ELF-1 (cell line): ENCODE measurements at places on chromosomes 2 and 18.
A peak's percentile ranks its signal among the peaks of the same experiment; 100 is the strongest.

GRCh38 chr2:99421469-99421868 lies 68.3 kb downstream of the REV1 start:
- DNase-seq, result no peak

GRCh38 chr2:65212115-65212514 lies 15.5 kb upstream of the ACTR2 start:
- no peak for DNase-seq

GRCh38 chr2:231557571-231558217 lies 27.4 kb upstream of the NMUR1 start:
- peak; percentile 80 for DNase-seq

DNA sequence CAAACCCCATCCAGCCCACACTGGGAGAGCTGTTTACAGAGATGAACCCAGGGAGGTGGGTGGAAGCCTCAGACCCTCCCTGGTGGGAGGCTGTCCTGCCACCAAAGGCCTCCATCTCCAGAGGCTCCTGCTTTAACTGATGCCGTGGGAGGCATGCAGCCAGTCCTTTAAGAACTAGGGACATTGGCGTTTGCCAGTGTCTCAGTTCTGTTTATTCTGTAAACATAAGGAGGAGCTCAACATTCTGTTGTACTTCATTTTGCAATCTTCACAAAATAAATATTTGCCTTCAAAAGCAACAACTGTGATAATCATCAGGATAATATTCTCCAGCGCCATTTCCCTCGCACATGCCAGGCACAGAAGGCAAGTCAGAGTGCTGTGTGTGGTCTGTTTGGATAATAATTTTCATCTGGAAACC lies 6.8 kb downstream of the EDAR start:
- DNase-seq, result no peak

DNA sequence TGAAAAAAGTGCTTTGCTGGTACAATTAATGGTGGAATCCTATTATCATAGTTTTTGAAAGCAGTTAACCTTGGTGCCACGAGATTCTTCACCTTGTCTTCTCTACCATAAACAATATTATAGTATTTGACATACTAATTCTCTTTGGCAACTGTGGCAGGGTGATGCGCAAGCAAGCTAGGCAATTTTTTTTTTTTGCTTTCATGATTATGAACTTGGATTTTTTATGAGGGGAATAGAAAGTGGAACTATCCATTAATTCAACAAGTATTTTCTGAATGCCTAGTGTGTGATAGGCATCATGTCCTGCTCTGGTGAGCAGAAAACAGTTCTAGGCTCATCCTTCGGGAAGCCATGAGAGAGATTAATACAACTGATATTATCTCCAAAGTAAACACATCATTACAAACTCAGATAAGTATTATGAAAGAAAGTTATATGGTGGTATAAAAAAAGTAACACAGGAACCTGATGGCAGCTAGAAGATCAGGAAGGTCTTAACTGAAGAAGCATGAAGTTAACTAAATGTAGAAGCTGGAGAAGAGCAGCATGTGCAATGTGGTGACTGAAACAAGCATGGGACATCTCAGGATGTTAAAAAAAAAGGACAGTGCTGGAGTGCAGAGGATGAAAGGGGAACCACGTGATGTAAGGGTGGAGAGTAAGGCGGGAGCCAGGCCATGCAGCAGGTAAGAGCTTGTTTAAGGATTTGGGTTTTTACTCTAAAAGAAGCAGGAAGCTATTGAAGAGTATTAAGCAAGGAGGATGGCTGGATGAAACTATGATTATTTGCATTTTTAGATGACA lies 113.7 kb downstream of the ZEB2 start:
- DNase-seq, result no peak

DNA sequence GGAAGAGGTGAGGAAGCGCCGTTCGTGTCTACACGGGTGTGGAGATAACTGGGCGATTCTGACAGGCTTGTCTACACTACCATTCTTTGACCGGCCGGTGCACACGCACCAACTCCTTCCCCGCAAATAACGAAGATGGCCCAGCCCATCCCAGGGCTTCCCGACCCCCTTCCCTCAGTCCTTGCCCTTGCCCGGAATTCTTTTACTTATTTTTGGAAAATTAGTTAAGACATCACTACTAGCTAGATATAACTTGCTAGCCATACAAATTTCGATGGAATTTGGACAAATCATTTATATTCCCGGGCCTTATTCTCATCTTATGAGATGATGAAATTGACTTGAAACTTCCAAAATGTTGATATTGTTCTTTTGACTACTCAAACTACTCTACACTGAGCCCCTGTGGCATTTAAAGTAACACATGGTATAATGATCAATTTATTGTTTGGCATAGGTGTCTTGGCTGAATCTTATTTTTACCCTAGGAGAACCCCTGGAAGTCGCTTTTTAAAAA lies 1.3 kb downstream of the ERICH2 start:
- no peak for DNase-seq

DNA sequence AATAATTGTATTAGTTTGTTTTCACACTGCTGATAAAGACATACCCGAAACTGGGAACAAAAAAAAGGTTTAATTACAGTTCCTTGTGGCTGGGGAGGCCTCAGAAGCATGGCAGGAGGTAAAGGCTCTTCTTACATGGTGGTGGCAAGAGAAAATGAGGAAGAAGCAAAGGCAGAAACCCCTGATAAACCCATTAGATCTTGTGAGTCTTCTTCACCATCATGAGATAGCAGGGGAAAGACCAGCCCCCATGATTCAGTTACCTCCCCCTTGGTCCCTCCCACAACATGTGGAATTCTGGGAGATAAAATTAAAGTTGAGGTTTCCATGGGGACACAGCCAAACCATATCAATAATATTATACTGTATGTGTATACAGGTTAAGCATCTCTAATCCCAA lies 73.3 kb upstream of the CABLES1 start:
- no peak for DNase-seq

- no peak for DNase-seq
Measured at GRCh38 chr2:67388680-67389079, 8.5 kb upstream of the ETAA1 start.

GRCh38 chr2:184906160-184906559 lies 307.8 kb downstream of the ZNF804A start:
- no peak for DNase-seq

GRCh38 chr2:239258248-239258647 lies 142.6 kb downstream of the HDAC4 start:
- no peak for DNase-seq

GRCh38 chr2:108637304-108637669 lies 82.0 kb upstream of the RANBP2 start:
- DNase-seq, result no peak

DNA sequence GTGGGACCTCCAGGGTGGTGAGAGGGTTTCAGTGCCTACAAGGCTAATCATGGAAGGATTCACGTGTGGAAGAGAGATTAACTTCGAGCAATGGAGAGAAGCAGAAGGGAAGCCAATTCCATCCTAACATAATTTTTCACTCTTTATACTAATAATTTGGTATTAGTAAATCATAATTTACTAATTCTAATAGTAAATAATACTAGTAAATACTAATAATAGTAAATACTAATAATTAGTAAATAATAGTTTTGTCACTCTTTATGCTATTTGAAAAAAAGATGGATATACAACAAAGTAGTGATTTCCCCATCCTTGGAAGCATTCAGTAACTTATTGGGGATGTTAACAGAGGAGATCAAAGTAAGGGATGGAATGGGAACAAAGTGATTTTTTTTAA lies 6.4 kb upstream of the SAG start:
- DNase-seq, result no peak

DNA sequence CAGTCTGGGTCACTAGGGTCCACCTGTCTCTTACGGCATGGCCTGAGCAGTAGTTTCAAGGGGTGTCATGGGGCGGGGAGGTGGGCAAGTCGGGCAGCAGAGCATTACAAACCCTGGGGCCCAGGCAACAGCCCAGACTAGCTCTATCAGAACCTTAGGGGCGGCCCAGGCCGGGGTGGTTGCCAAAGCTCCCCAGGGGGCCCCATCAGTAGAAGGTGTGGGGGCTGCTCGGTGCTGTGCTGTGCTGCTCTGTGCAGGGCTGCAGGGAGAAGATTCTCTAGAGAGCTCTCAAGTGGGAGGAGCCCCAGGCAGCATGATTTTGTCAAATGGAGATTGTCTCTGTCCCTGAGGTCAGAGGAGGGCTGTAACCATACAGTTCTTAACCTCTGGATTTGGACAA lies 36.4 kb upstream of the SLC14A1 start:
- DNase-seq, result no peak

DNA sequence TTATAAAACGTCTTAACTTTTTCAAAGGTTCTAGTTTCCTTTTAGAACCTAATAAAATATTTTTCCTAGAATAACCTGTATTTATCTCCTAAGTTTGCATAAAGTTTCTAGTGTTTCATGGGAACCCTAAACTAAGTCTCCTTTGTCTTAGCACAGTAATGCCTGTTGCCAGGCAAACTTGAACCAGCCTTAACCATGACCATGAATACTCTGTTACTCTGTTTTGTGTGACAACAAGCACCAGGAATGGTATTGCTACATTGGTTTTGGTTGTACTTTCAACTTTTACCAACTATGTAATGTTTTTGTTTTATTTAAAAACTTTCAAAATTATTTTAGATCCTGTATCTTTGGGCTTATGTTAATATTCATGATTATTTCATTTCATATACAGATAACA lies 137.6 kb downstream of the CERS6 start:
- DNase-seq, result no peak

GRCh38 chr2:186717320-186718007 lies 23.6 kb downstream of the FAM171B start:
- no peak for DNase-seq

DNA sequence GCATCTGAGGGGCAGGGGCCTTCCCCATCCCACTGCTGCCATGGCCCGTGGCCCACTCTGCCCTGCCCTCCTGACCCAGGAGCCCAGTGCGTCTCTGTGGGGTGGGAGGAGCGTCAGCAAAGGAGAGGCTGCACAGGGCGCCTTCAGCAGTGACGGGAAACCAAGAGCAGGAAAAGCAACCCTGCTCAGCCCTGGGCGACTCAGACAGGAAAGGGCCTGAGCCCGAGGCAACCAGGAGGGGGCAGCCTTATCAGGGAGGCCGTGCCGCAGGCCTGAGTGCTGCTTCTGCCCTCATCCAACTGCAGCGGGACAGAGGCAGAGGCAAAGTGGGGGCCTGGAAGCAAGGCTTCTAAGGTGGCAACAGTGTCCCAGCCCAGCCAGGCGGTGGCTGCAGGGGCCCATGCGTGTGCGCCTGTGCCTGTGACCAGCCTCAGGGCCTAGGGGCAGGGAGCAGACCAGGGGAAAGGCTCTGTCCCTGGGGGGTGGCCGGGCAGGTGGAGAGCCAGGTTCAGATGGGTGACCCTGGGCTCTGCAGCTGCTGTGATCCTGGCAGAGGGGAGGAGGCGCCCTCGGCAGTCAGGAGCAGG lies 23.3 kb upstream of the ALPI start:
- DNase-seq, result peak; percentile 87

- no peak for DNase-seq
Measured at GRCh38 chr18:77009675-77010074, 122.9 kb downstream of the MBP start.

- no peak for DNase-seq
Measured at GRCh38 chr2:129904532-129905446, 74.7 kb upstream of the RAB6C start.

DNA sequence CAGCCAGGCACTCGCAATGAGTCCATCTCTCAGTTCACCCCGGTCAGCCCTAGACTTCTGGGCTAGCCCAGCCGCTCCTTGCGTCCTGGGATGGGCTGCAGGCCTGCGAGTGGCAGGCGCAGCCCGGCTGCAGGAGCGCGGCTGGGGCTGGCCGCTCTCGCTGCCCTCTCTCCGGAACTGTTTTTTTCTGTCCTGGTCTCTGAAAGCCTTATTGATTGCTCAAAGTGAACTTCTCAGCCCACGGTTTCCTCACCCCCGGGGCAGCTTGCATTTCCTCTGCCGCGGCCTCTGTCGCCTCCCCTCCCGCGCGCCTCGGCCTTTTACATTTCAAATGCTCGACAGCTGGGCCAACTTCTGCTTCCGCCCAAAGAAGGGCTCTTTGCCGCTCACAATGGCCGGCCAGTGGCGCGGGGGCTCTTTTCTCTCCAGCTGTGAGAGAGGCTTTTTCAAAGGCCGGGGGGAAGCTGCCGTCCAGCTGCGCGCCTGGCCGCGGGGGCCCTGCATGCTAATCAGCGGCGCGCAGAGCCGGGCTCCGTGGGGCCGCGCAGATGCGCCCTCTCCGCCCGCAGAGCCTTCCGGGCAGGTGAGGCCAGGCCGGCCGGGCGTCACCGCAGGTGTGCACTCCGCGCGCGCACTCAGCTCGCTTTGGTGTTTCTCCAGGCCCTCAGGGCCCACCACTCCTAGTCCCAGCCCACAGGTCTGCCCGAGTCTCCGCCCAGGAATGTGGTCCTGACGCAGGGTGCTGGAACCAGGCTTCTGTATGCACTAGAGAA lies 513.8 kb downstream of the RNF144A start:
- DNase-seq, result peak; percentile 96

- no peak for DNase-seq
Measured at GRCh38 chr2:41207578-41207977, 755.7 kb upstream of the SLC8A1 start.

GRCh38 chr2:164015328-164016123 lies 279.7 kb upstream of the FIGN start:
- DNase-seq, result no peak

DNA sequence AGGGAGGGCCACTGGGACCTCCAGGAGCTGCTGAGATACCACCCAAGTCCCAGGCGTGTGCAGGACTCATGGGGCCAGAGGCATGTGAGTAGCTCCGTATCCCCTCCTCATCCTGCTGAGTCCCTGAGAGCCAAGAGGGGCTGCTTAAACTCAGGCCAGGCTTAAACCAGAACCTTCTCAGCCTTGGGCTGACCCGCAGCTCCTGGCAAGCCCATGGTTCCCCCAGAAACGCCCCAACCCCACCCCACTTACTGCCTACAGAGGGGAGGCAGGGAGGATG lies 2.5 kb upstream of the NMUR1 start:
- DNase-seq, result no peak
